ENCODE measurements at places on chromosomes 5 and 9.

DNA sequence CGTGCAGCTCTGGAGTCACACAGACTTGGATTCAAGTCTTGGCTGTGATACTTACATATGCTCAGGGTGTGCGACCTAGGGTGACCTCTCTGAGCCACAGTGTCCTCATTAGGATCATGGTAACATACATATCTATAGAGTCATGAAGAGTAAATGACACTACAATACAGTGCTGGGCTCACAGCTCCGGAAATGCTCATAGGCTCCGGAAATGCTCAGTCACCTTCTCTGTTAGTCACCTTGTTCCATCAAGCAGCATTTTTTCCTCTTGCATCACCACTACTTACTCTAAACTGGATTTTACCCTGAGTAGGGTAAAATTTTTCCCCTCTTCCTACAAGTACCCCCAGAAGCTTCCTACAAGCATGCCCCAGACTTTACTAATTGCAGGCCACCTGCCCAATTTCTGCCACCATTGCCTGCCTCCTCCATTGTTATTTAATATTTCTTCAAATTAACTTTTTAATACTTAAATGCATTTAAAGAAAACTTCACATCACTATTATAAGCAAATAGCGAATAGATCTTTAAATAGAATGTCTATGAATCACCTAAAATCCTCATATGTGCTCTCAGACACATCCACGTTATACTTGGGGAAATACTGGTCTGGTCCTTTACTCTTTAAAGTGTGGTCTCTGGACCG is 147.6 kb upstream of the SPRY4 start:
- no peak for DNase-seq

DNA sequence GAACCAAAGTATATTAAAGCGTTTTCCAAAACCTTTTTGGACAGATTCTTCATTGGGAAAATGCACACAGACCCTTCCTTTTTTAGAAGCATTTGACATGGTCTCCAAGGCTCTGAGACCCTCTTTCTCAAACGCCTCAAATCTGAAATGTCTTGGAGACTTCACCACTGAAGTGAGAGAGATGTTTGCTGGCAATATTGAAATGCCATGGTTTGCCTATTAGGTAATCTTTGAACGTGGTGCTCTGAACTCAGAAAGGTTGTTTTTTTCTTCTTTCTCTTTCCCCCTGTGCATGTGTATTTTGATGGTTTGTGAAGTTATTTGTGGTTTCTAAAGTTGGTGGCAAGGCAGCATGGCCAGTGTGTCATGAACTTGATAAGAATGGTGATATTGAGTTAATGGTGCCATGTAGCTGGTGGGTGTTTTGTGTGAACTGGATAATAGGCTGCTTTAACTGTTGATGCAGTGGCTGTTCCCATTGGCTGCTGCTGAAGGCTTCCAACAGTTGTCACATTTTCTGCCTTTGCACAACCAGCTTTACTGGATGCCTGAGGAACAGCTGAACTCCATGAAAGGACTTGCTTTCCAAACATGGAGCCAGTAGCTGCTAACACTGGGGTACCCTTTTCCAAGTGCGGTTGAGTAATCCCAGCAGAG is 1.7 kb downstream of the PALM2AKAP2 start:
- DNase-seq, result no peak

DNA sequence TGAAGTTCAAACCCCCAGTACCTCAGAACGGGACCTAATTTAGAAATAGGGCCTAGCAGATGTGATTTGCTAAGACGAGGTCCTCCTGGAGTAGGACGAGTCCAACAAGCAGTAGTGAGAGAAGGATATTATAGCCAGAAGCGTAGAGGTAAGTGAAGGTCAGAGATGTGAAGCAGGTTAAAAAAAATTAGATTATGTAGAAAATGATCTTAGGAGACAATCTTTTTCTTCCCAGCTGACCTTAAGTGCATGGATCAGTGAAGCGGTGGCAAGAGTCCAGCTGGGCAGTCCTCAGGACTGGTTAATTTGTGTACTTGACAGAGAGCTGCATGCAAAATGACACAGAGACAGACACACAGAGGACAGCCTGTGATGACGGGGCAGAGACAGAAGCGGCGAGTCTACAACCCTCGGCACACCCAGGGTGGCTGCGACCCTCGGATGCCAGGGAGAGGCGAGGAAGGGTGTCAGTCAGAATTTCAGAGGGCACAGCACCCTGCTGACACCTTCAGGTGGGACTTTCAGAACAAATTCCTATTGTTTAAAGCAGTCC is 131.4 kb upstream of the IRX4 start:
- DNase-seq, result no peak

DNA sequence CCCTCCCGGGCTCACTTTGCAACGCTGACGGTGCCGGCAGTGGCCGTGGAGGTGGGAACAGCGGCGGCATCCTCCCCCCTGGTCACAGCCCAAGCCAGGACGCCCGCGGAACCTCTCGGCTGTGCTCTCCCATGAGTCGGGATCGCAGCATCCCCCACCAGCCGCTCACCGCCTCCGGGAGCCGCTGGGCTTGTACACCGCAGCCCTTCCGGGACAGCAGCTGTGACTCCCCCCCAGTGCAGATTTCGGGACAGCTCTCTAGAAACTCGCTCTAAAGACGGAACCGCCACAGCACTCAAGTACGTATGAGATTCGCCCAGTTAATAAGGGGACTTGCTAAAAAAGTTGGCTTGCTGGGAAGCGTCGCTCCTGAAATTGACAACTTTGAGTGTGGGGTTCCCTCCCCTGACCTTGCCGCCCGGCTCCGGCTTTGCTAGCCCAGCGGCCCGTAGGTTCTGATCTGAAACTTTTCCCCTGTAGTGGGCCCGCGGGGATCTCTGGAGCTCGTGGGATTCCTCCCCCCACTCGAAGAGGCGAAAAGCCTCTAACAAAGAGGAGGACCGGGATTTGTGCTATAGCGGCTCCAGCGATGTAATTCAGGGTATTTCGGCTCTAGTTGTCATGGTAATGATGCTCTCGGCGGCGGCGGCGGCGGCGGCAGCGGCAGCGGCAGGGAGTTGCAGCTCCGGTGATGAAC is 572 bp downstream of the NR4A3 start:
- peak; percentile 40 for DNase-seq

GRCh38 chr9:128657344-128657704 is 677 bp upstream of the DYNC2I2 start:
- no peak for DNase-seq

GRCh38 chr9:135701959-135702721 is at the start of gene KCNT1:
Gene KCNT1, plus strand, starts transcription at chr9:135702185. Its CDS starts 74 bp downstream, at chr9:135702259.
- DNase-seq, result no peak

GRCh38 chr5:114249823-114250222 is 112.0 kb upstream of the KCNN2 start:
- no peak for DNase-seq

- peak; percentile 27 for DNase-seq
Observed at GRCh38 chr9:2157277-2158110, 142.3 kb downstream of the SMARCA2 start.

DNA sequence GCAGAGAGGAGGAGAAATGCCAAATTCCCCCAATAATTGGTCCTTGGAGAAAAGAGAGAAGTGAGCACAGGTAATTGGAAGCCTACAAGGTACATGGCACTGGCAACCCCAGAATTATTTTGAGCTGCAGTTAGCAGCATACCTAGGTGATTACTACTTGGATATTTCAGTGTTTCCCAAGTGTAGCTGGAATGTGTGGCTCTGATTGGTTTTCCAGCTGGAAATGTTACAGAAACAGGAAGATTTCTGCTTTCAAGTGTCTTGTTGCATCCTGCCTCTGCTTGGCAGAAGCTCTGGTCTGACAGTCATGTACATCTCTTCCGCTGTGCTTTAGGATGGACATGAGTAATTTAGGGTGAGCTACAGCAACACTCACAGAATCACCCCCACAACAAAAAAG is 262.1 kb downstream of the ENC1 start:
- no peak for DNase-seq

DNA sequence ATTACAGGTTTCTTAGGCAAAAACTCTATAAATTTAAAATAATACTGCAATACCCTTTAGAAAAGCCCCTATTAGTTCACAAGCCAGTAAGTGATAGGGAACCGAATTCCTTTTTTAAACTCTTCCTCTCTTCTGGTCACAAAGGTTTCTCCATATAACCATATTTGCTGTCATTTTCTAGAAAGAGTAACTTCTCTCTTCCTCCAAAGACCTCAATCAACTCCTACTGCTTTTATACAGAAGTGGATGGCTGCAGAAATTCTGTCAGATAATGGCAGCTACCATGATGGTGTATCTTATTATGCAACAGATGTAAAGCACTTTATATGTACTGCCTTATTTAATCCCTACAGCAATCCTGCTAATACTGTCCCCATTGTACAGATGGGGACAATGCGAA is 6.2 kb downstream of the TUT7 start:
- no peak for DNase-seq

GRCh38 chr5:172733131-172733973 is 37.6 kb downstream of the DUSP1 start:
- DNase-seq, result peak; percentile 86

- no peak for DNase-seq
Observed at GRCh38 chr5:170266570-170267381, 30.8 kb downstream of the LCP2 start.

GRCh38 chr5:101009758-101010519 is 106.9 kb upstream of the ST8SIA4 start:
- no peak for DNase-seq

DNA sequence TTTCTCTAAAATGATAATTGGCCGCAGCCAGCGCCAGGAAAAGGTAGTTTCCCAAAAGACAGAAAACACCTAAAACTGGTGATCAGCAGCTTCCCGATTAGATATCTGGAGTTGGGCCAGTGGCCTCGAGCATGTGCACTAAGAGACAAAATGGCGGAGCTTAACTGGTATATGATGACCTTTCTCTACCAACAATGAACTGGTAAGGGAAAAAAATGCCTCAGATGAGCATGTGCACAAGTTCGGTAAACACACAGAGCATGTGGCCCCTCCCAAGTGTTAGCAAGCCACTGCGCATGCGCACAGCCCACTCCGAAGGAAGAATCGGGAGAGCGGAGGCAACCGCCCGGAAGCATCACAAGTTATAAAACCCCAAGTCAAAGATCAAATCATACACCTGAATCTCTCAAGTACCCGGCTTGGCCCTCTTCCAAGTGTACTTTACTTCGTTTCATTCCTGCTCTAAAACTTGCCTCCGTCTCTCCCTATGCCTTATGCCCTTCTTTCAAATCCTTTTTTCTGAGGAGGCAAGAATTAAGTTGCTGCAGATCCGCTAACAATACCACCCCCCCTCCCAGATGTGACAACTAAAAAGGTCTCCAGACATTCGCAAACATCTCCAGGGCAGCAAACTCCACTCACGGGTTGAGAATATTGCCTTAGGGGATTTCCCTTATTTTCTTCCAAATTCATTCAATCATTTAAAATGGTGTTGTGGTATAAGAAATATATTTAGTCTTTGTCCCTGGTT is 15.0 kb upstream of the PTBP3 start:
- DNase-seq, result peak; percentile 90

Measured in heart left ventricle (tissue), 16 donors.